ENCODE measurements at places on chromosomes 7 and 10.

DNA sequence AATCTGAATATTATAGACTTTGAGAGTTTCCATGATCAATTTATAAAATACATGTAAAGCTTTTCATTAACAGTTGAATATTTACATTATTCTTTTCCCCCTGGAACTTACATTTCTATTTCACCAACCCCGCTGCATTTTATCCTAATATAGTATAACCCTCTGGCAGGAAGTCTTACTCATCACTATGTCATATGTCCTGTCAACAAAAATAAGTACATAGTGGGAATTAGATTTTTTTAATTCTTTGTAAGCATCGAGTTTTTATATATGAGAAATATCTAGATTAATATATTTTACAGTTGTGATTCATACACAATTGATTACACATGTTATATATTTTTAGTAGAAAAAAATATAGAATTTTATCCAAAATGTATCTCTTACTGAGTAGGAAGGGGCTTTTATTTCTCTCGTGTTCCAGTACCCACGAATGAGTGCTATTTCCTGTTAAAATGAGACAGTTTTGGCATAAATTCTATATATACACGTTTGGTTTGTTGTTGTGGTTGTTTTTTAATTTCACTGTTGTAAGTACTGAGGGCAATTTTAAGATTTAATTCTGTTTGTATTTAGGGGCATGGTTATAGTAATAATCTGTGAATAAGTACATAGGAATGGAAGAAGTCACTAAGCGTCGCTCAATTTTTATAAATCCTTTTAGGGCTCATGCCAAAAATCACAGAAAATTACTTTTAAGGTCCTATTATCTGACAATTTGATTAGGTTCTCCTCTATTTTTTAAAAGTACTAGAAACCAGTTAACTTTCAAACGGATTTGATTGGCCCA lies 87.1 kb downstream of the HECW1 start:
- no peak for DNase-seq

DNA sequence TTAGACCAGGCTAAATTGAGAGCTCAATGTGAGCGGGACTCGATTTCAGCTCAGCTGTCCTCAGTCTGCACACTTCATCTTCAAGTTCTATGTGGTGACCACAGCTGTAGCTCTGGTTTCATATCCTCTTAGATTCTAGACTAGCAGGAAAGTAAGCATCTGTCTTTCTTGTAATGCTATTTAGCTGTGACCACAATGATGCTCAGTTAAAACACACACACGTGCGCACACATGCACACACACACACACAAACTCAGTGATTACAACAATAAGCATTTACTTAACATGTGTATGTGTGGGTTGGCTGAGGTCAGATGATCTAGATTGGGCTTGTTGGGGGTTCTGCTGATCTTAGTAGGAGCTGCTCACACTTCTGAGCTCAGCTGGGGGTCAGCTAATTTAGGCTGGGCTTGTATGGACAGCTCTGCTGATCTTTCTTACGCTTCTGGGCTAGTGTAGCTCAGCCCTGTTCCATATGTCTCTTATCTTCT lies 82.5 kb downstream of the ZNF365 start:
- no peak for DNase-seq

- DNase-seq = no peak
Observed at GRCh38 chr7:81114633-81115032, 195.8 kb upstream of the SEMA3C start.

GRCh38 chr7:445563-446288 lies 73.9 kb downstream of the PDGFA start:
- DNase-seq = no peak

- no peak for DNase-seq
Observed at GRCh38 chr7:3495954-3496353, 194.9 kb downstream of the SDK1 start.

DNA sequence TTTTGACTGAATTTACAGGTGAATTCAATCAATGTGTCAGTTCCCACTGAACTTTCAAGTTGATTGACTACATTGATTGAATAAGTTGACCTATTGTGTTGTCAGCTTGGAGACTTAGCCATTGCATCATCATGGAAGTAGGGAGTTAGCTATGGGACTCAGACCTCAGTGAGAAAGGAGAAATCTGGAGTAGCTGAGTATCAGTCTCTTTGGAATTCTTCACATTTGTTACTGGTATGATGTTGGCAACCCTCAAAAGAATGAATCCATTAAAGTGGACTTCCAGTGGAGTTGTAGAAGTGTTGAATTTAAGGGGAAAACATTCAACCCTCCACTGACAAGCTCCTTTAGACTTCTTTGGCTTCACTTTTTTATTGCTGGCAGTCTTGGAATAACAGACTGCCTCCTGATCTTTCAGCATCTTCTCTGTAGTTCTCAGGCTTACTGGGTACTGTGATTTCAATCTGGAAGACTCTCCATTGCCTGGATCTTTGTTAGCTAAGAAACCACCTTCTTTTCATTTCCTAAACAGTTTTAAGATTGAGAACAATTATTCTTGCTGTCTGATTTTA lies 160.3 kb upstream of the NRP1 start:
- no peak for DNase-seq

GRCh38 chr7:80686576-80686975 lies 48.1 kb downstream of the CD36 start:
- DNase-seq = no peak

- DNase-seq = no peak
Observed at GRCh38 chr10:58158806-58159205, 108.9 kb downstream of the IPMK start.

DNA sequence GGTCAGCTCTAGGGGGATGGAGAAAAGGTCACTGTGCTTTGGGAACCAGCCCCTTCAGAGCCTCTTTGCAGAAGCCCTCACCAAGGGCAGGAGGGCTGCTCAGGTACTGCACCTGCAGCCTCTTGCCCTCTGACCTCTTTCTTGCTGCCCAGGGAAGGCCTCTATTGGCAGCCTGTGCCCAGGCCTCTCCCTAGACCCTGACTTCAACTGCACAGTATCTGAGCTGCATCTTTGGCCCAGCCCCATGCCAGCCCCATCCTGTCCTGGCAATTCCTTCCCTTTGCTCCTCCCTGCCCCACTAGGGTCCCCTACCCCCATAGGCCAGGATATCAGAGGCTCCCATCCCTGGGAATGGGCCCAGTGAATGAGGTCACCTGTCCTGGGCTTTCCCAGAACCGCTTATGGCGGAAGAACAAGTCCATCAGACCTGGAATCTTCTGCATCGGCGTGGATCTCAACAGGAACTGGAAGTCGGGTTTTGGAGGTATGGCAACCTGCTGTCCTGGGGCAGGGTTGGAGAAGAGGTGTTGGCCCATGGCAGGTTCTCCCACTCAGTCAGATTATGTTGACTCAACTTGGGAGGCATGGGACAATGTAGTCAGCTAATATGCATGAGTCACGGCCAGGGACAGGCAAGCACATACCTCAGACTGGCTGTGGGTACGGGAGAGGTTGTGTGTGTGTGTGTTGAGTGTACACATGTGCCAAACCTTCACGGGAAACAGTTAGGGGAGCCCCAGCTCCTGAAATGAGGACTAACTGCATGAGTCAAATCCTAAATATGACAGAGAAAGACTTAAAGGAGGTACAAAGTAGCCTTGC lies 17.1 kb upstream of the CPA1 start:
- no peak for DNase-seq

- DNase-seq = no peak
Observed at GRCh38 chr10:75191821-75192568, 18.6 kb upstream of the VDAC2 start.

- DNase-seq = no peak
Observed at GRCh38 chr10:82190432-82191260, 315.7 kb downstream of the NRG3 start.

GRCh38 chr10:45374350-45375052 lies 485 bp downstream of the ALOX5 start:
- DNase-seq = no peak

- no peak for DNase-seq
Observed at GRCh38 chr7:86991093-86991769, 68.2 kb downstream of the ELAPOR2 start.

DNA sequence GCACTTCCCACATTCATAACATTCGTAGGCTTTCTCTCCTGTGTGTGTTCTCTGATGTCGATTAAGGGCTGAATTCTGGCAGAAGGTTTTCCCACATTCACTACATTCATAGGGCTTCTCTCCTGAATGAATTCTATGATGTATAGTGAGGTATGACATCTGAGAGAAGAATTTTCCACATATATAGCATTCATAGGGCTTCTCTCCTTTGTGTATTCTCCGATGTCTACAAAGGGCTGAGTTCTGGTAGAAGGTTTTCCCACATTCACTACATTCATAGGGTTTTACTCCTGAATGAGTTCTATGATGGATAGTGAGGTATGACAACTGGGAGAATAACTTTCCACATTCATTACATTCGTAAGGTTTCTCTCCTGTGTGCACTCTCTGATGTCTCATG lies 15.6 kb downstream of the ZNF12 start:
- no peak for DNase-seq

Data from activated T-helper 1 cell treated with Interleukin-2 at 50 U/mL for 16 hours (primary cell).